Tibial artery (tissue), 4 donors: ENCODE measurements at places on chromosomes 7 and 10.

- DNase-seq = no peak
Observed at GRCh38 chr10:96614515-96614914, 27.7 kb upstream of the TM9SF3 start.

DNA sequence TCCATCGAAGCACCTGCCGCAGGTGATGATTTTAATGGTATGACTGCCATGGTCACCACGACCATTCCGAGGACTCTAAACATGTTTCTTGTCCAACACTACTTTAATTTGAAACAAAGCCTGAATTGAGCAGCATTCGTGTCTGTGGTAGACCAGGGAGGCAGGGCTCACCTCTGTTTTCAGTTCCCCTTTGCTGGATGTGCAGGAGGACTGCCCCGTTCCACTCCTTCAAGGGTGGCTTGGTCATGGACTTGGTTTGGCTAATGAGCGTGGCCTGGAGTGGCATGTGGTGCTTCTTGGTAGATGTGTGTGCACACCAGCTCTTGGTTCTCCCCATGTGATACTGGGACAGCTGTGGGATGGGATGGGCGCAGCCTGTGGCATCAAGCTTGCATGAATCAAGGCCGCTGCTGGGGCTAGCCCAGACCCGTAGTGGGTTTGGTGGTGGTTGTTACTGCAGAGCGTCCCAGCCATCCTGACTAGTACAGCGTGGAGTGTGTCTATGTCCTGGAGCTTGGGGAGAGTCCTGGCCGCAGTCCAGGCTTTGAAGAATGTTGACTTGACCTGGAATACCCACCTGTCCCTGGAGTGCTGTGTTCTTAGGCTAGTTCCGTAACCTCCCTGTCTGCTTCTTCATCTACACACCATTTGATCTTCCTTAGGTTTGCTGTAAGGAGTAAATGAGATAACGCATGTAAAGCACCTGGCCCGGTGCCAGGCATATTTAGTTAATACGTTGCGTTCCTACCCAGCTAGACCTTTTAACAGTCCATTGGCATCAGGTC lies 34.8 kb downstream of the MGMT start:
- DNase-seq = no peak

DNA sequence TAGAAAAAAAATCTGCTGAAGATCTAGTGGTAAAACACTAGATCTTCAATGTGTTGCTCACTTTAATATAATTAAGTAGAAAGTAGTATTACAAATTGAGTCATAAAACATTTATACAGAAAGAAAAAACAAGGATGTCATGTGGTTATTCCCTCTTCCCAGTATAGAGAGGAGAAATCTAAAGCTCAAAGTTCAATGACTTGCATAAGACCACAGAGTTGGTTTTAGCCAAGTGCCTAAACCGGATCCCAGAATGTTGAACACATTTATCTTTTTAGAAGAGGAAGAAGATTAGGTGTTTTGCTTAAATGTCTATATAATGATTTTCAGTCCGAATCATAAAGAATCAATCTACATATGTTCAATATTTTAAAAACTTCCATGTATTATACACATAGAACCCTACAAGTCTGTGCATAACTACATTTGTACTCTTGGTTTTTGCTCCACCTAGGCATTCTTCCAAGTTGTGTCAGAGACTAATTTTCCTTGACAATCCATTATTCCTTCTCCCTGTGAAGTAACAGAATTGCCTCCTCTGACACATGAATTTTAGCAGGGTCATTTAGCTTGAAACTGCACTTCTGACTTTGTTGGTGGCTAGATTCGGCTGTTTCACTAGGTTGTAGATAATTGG lies 389.2 kb downstream of the MAGI2 start:
- DNase-seq = no peak

GRCh38 chr10:113980408-113981087 lies 63.1 kb upstream of the ADRB1 start:
- DNase-seq = no peak

- DNase-seq = peak; percentile 33
Observed at GRCh38 chr7:156984174-156984891, 26.1 kb downstream of the MNX1 start.

- no peak for DNase-seq
Observed at GRCh38 chr7:17488829-17489228, 190.4 kb downstream of the AHR start.

DNA sequence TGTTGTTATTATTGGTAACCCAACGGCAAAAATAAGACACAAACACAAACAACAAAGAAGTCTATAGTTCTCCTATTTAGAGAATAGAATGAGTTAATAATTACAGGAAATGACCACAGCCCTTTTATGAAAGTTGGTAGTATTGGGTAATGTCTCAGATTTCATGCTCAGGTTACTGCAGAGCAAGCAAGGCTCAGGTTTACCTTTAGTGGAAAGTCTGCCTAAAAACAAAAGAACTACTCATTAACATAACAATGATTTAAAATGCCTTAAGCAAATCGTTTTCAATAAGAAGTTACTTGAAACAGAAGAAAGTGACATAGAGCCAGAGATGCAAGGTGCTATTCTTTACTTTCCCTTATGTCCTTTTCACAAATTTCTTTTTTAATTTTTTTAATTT lies 441.2 kb downstream of the PLXDC2 start:
- no peak for DNase-seq

DNA sequence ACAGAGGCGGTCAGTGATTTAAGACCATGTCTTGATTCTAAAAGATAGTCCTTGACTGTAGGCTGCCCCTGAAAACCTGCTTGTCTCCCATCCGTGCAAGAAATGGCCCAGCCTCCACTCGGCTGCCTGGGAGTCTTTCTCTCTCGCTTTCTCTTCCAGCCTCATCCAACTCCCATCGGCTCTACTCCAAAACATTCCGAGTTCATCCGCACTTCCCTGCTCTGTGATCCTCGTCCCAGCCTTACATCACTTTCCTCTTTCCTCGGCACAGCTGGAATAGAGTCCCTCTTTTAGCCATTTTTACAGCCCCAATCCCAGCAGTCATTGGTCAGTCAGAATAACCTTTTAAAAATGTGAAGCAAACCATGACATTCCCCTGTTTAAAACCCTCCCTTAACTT lies 135.1 kb downstream of the TAX1BP1 start:
- DNase-seq = no peak

DNA sequence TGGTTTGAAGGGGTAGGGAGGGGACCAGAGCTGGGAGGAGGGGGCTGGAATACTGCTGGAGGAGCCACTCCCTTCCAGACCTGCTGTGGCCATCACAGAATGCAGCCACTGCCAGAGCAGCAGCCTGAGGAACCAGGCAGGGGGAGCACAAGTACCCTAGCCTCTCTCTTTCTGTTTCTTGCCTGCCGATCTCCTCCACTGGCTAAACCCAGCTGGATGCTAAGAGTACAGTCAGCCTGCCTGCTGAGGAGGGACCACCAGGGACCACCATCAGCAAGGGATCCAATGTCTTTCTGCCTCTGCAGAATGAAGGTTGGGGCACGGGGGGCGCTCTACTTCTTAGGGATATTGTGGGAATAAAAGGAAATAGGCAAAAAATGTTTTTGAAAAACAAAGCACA lies 4.7 kb downstream of the BLVRA start:
- DNase-seq = no peak

GRCh38 chr10:44932517-44933450 lies 21.6 kb downstream of the TMEM72 start:
- DNase-seq = peak; percentile 94

GRCh38 chr10:86970162-86970981 lies 2.1 kb downstream of the ADIRF start:
- DNase-seq = peak; percentile 98

- no peak for DNase-seq
Observed at GRCh38 chr7:79199961-79200360, 253.5 kb downstream of the MAGI2 start.

GRCh38 chr7:100632951-100633717 lies 8.2 kb downstream of the TFR2 start:
- DNase-seq = no peak

DNA sequence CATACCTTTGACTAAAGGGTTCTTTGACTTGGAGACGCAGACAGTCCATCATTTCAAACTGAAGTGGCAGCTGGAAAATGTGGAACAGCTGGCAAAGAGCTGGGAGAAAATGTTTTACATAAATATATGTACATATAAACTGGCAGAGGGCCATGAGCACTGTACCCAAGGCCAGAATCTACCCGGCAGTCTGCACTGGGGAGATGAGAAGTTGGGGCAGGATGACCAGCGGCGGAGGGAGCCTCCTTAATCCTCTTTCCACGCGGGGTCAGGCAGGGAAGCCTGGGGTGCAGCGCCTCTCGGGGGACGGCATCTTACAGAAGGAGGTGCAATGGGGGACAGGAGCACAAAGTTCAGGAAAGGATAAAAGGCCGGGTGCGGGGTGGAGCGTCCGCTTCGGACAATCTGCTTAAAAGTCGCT lies 1.3 kb downstream of the GLI3 start:
- no peak for DNase-seq

GRCh38 chr10:83685458-83685857 lies 453.9 kb upstream of the GHITM start:
- DNase-seq = no peak

- DNase-seq = no peak
Observed at GRCh38 chr7:90298145-90299038, 22.7 kb downstream of the FAM237B start.

- no peak for DNase-seq
Observed at GRCh38 chr7:101015626-101016025, 4.3 kb upstream of the MUC17 start.

- no peak for DNase-seq
Observed at GRCh38 chr10:73083221-73083620, 13.4 kb downstream of the P4HA1 start.

- no peak for DNase-seq
Observed at GRCh38 chr10:58930500-58930899, 245.9 kb upstream of the PHYHIPL start.

GRCh38 chr10:78955206-78955605 lies 113.6 kb upstream of the ZMIZ1 start:
- no peak for DNase-seq

GRCh38 chr7:127438836-127439235 lies 46.3 kb upstream of the ZNF800 start:
- DNase-seq = no peak
